HAP-1 (cell line): ENCODE measurements at places on chromosomes 11 and 22.
A peak's percentile ranks its signal among the peaks of the same experiment; 100 is the strongest.

- no peak for DNase-seq
Measured at GRCh38 chr11:76810151-76810853, 27.1 kb downstream of the TSKU start.

DNA sequence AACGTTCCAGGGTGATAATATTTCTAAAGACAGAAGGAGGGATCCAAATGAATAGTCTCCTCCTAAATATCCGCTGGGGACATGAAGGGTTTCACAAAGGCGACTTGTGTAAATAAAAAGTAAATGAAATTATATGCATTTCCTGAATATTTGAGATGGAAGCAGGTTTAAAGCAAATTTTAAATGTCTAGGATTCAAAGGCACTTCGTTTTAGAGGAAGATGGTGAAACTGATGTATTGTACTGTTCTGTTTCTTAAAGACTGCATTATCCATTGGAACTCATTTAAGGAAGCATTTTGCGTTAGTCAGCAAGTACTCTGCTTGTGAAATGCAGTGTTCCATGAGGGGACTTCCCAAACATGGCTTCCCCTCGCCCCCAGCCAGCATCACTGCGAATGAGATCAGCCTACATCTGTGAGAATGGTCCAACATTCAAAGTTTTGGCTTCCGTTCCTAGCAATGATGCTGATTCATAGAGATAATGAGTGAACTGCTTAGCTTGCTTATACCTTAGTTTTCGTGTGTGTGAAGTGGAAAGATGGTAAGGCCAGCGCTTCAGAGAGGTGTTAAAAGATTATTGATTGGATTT is 1.5 kb downstream of the RAB39A start:
- no peak for DNase-seq

GRCh38 chr22:19714312-19715187 is at the start of gene SEPTIN5:
Gene SEPTIN5, plus strand, starts transcription at chr22:19714503. Its CDS starts 86 bp downstream, at chr22:19714589.
- DNase-seq, result no peak

DNA sequence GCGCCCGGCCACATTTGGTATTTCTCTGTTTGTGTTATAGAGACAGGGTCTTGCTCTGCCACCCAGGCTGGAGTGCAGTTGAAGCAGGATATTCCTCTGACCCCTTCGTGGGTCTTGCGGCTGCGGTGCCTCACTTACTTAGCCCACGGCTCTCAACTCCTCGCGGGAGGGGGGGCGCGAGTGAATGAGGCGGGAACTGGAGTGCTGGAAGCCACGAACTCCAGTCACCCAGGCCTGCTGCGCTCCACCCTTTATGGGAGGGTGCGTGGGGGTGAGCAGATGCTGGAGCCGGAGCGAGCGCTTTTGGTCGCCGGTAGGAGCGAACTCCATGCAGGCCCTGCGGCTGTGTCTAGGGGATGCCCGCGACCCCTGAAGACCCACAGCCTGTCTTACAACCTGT is 1.8 kb downstream of the C11orf54 start:
- DNase-seq, result no peak

DNA sequence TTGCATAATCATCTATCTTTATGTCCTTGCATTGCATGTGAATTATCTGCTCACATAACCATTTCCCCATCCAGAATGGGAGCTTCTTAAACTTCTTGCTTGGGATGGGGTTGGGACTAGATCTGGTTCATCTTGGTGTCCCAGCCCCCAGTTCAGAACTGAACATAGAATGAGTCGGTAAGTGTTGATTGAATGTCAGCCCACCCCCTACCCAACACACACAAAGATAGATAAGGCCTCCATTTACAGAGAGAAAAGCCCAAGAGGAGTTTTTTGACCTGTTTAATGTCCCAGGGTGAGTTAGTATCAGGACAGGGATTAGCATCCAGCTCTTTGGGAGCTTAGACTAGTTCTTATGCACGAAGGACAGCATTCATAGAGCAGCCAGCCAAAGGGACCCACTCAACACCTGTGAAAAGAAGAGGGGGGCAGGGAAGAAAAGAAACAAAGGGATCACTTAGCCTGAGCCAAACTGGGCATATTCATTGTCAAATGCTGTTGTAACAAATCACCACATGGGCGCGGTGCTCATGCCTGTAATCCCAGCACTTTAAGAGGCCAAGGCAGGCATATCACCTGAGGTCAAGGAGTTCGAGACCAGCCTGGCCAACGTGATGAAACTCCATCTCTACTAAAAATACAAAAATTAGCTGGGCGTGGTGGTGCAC is 57.4 kb downstream of the CHRDL2 start:
- no peak for DNase-seq

- no peak for DNase-seq
Measured at GRCh38 chr11:94638902-94639373, 71.8 kb downstream of the PIWIL4 start.

DNA sequence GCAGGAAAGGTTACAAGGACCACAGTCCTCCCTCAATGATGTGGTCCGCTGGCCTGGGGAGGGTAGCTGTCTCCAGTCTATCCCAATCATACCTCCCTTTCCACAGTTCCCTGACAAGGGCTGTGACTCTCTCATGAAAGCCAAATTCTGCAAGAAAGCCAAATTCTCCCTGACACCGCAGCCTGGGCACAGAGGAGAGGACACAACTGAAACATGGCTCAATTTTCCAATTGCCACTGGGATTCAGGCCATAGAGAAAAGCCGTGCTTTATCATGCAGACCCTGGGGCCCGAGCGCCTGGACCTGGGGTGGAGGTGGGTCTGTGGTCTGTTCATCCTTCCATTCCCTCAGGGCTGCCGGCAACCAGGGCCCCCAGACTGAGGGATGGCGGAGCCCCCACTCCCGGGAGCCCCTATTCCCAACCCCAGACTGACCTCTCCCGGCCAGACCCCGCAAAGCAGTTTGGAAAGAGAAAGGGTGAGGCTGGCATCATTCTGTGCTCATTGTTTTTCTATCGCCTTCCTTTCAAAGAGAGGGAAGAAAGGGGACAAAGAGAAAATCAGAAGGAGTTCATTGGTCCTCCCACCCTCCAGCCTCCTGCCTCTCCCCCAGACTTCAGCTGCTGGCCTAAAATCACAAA is 239.5 kb downstream of the BUD13 start:
- no peak for DNase-seq

- peak; percentile 10 for DNase-seq
Measured at GRCh38 chr11:82858556-82859091, 41.6 kb downstream of the PRCP start.

GRCh38 chr11:117595440-117595839 is 201.6 kb downstream of the DSCAML1 start:
- DNase-seq, result no peak

GRCh38 chr22:43881091-43882061 is 10.4 kb downstream of the PNPLA5 start:
- DNase-seq, result no peak

DNA sequence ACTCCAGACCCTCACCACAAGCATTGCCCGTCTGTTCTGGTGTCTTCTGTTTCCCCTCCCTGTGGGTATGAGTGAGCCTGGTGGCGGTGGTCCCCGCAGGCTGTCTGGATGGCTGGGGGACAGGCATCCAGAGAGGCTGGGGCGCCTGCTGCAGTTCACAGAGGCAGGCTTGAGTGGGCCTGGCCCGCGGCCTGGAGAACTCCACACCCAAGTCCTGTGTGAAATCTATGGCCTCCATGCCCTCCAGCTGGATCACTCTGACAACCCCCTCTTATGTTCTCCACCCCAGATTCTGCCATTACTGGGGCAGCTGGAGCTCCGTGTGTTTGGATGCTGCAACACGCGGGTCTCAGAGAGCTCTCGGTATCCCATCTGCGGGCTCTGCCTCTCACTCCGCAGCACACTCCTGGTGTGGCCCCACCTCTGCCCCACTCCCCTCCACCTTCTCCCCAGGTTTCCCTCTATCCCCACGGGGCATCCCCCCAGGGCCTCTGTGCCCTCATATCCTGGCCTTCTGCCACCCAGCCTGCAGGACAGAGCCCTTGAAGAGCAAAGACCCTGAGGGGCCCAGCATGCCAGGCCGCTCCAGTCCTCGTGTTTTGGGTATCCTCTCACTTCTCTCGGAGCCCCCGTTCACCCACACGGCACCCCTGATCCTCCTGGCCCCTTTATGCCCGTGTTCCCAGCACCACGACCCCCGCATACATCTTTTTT is 31.3 kb downstream of the LRRC74B start:
- DNase-seq, result no peak

DNA sequence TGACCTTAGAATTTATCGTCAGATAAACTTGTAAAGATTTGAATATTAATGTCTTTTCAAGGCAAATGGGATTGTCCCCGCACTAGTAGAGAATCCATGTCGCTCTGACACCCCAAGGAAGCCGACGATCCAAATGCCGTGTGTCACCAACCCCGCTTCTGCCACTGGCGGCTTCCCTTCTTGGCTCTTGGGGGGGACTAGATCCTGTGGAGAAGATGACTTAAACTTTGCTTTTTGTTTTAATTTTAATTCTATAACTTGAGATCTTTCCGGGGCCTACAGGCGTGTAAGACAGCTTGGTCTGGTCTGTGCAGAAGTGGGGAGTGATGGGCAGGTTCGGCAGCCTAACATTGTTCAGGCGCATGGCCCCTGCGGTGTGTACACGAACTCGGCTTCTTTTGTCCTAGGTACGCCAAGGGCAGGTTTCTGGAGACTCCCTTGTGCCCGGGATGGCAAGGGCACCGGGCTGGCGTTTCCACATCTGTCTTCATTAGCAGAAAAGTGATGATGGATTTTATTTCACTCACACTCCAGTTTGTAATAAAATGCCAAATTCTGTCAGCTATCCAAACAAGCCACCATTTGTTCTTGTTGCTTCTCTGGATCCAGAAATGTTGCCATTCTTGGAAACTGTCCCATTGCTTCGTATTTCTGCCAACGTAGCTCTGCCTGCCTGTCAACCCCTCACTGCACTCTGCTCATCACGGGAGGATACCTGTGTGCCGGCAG is 6.7 kb downstream of the YDJC start:
- DNase-seq, result no peak

GRCh38 chr11:122234257-122234656 is 118.2 kb upstream of the BLID start:
- DNase-seq, result no peak

- no peak for DNase-seq
Measured at GRCh38 chr22:40621309-40622151, 15.0 kb downstream of the MRTFA start.

GRCh38 chr11:35927682-35928081 is 16.2 kb upstream of the LDLRAD3 start:
- DNase-seq, result no peak

DNA sequence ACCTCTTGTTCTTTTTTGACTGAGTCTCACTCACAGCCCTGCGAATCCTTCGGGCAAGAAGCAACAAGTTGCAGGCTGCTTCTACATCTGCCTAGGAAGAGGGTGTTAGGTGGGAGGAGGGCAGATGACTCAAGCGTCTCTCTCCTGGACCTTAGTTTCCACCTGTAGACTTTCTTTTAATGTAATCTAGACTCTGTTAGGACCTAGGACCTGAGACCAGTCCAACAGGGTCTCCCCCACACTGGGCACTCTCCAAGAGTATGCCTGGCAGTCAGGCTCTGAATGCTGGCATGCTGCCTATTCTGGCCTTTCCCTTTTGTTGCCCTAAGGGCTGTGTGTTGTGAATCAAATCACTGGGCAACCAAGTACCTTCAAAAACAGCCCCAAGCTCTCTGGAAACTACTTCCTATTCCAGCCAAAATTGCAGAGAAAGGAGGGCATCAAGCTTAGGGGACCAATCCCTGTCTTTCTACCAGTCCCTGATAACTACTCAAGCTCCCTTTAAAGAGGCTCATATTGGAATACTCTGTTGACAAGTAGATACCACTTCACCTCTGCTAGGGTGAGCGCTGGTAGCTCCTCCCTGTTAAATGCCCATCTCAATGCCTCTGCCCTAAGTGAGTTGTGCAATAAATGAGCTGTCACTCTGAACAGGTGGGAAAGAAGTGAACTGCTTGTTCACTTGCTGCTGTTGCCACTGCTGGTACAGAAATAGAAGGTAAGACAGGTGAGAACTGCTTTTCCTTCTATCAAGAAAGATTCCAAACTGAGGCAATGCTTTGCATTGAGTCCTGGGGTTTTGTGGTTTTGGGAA is at the start of gene BBOX1:
Gene BBOX1, plus strand, starts transcription at position 514 of the 814 bp plus-strand sequence. CDS start 14,616 bp downstream, outside the sequence.
- no peak for DNase-seq

DNA sequence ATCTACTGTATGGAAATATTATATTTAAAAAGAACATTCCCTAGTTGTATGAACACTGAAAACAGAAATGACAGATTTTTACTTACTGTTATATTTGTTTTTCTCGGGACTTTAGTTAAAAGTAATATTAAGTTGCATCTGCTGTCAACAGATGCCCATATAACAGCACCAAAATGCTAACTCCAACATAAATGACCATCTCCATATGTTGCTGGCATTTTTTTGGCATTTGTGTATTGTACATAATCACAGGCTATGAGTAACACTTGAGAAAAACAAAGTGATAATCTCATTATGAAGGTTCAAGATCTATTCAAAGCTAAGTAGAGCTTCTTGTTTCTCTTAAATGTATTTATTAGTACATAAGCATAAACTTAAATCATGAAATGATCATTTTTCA is 172.0 kb downstream of the CNTN5 start:
- no peak for DNase-seq

DNA sequence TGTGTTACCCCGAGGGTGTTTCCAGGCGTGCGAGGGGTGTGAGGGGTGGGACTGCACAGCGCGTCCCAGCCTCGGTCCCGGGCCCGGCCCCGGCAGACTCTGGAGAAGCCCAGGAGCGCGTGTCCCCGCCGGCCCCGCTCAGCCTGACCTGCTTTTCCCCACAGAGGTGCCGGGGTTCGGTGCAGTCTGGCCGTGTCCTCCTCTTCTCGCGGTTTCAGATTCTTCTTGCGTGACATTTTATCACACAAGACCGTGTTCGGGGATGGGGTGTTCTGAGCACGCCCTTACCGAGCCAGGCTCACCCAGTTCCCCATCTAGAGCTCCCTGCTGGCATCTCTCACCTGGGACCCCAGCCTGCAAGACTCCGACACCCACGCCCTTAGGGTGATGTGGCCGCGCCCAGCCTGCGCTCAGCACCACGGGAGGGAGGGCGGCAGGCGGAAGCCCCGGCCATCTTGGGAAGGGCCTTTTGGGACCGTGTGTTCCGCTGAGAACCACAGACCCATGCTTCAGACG is 775.6 kb downstream of the BRD1 start:
- no peak for DNase-seq

DNA sequence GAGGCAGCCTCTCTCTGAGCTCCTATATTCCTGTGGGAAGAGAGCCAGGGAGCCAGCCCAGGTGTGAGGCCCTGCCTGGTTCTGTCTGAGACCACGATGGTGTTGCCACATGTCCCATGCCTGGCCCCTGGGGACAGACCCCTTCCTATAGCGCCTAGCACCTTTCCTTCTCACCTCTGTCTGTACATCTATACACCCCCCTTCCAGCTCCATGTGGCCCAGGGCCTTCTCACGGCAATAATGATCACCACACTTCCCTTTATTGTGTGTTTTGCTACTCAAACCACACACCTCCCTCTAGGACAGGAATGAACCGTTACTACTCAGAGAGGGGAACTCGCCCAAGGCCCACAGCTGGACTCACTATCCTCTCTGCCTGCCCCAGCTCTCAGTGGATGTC is 12.8 kb downstream of the CD82 start:
- no peak for DNase-seq
